ENCODE measurements at places on chromosomes 3 and 15.

DNA sequence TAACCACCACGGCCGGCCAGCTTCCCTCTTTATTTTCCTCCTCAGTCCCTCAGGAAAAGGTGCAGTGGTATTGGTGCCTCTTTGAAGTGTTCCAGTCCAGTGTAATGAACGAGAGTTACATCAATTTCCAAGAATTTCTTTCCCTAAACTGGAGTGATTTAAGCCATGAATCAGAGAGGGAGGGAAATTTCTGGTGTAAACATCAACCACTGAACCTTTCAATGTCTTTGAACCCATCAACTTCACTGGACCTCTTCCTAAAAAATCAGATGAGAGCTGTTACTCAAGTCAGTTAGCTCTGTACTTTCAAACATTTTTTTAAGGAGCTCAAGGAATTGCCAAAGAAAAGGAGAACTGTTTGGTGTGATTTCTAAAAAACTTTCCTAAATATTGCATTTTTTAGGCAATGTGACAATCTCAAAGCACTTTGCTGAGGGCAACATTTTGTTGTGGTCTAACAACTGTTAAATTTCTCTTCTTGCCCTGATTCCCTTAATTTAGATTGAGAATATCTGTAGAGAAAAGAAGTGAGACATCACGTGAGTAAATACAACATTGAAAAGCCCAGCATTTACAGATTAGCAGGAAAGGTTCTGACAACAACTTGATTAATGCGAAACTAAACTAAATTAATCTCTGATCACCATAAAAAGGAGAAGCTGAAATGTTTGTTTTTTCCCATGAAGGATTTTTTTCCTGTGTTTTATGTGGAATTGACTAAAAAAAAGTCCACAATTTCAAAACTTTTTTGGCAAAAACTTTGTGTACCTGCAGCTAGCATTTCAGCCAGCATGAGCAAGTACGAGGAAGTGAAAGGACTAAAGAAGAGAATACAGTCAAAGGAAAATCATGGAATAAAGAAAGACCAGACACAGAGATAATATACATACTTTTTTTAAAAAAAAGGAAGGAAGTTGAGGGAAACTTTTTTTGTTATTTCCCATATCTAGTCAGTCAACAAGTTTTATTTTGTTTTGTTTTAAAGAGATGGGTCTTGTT, 9.1 kb upstream of the DAZL start:
- DNase-seq = no peak

GRCh38 chr3:104892044-104892443, 474.7 kb upstream of the ALCAM start:
- peak; percentile 22 for DNase-seq

DNA sequence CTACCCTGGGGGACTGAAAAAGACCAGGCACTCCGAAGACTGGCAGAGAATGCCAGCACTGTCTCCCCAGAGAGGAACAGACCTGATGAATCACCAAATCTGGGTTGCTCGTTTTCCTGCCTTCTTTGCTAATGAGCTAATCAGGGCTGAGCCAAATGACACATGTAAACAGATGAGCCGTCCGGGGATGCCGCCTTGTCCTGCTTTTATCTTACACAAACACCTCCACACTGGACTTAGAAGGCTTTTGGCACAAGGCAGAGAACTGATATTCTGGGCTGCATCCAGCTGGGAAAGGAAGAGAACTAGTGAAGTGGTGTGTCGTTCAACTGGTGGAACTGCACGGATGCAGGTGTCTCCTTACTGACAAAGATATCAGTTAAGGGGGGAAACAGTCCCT, 88.1 kb downstream of the MECOM start:
- DNase-seq = peak; percentile 62

GRCh38 chr3:146387566-146387965, 81.8 kb downstream of the PLSCR2 start:
- DNase-seq = no peak

DNA sequence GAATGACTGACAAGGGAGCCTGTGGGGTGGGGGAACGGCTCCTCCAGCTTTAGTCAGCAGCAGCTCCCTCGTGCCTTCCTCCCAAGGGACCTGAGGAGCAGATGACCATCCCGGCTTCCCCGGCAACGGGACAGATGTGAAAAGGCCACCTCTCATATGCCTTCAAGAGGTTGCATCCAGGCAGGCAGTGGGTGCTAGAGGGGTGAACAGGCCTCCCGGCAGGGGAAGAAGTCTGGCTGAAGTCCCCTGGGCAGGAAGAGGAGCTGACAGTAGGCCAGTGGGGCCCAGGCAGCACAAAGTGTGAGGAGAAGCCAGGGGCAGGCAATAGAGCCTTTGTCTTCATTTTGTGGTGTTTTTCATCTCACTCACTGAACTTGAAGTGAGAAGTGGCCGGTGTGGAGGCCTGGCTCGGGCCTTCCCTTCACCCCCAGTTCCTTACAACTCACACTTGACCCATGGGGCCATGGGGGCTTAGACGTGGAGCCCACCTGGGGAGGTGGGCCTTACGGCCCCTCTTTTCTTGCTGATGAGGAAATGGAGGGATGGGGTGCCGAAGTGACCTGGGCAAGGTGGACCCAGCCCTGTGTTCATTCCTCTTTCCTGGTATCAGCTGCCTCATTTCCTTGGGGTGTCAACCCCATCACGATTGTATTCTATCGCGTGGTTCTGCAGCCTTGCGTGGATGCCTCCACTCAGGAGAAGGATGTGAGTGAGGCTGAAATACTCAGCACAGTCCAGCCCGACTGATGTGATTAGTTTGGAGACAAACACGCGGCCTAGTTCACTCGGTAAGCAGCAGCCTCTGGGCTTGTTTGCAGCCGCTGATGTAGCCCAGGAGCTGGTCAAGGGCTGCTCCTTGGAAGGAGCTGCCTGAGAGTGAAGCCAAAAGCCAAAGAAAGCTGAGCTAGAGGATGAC, 115.5 kb upstream of the ALDH1A3 start:
- no peak for DNase-seq

GRCh38 chr3:197168063-197168462, 130.3 kb downstream of the DLG1 start:
- no peak for DNase-seq

DNA sequence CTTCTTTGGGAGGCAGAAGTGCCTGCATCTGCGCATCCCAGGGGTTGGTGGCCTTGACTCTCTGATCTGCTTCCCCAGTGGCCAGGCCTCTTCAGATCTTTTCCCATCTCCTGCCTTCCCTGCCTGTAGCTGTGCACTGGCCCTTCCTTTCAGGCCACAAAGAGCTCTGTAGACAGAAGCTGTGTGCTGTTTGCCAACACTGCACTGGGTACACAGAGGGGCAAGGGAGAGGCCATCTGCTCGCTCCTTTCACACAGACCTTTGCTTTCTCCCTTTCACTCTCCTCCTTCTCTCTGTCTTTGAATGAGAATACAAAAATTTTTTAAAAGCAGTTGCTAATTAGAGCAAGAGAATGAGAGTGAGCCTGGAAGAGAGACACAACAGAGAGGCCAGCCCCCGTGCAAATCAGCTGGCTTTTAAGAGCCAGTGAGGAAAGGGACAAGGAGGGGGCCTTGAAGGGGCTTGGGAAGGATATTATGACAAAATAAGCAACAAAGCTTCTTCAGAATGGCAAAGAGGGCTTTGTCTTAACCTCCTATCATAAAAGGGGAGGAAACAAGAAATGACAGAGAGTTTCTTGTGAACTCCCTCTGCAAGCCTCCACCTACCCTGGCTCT, 170.9 kb downstream of the EPHB1 start:
- peak; percentile 56 for DNase-seq

DNA sequence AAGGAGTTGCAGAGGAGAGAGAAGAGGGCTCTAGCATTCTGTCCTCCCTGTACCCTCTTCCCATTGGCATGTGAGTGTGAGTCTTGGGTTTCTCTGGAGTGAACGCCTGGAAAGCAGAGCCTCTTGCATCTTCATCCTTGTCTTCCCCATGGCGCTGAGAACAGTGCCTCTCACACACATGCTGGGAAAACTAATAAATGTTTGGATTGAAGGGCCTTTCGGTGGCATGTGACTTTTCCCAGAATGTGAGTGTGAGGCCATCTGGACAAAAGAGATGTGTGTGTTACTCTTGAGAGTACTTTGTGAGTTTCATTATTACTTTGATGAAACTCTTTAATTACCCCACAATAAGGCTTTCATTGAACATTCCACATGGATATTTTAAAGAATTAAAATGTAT, 122.3 kb downstream of the MITF start:
- DNase-seq = no peak

GRCh38 chr15:29925227-29926082, 103.2 kb upstream of the TJP1 start:
- DNase-seq = no peak

- DNase-seq = no peak
These were observed 87.3 kb downstream of the TFG start for GRCh38 chr3:100796556-100796955.

- DNase-seq = no peak
These were observed 168.2 kb upstream of the RARB start for GRCh38 chr3:25259871-25260270.

GRCh38 chr3:171876680-171877147, 33.6 kb downstream of the TMEM212 start:
- no peak for DNase-seq

DNA sequence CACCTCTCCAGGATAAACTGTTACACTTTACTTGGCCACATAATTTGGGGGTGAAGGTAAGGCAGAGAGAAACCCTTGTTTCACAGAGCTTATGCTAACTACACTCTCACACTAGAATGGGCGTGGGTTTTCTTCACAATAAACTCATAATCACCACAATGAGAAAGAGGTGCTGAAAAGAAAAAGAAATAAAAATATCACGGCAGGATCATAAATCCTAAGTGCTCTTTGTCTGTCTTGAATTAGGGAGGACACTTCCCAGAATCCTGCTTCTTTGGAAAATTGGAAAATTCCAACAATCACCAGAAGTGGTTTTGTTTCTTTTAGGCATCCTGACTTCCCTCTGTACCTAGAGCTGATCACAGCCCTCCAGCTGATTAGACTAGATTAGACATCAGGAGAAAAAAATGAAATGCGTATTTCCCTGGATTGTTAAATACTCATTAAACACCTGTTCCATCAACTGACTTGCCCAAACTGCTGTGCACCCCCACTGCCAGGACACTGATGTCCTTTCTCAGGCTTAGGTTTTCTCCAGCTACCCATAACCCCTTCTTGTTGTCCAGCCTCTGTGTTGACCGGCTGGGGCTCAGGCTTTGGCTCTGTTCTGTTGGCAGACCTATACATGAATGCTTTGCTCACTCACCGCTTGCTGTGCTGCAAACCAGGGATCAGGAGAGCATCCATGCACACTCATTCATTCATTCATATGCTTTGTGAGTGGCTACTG, 41.6 kb upstream of the ACKR4 start:
- DNase-seq = no peak

- DNase-seq = peak; percentile 71
These were observed 511.3 kb downstream of the SHQ1 start for GRCh38 chr3:72336821-72337479.

DNA sequence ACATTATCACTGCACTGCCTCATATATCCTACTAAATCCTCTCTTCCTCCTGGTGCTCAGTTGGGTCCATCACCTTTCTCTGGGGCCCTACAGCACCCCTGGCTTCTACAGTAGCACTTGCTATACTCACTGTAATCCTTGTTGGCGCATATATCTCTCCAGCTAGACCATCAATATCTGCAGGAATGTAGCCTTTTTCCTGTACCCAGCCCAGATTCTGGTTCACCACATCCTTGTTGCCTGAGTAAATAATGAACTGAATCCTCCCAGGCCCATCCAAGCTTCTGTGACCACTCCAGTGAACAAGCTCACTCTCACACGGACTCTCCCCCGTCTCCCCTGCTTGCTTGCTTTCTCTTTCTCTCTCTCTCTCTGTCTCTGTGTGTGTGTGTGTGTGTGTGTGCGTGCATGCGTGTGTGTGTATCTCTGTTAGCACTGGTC, 62.5 kb upstream of the LIPC start:
- no peak for DNase-seq

GRCh38 chr3:184907681-184908649, 96.0 kb downstream of the VPS8 start:
- DNase-seq = no peak

DNA sequence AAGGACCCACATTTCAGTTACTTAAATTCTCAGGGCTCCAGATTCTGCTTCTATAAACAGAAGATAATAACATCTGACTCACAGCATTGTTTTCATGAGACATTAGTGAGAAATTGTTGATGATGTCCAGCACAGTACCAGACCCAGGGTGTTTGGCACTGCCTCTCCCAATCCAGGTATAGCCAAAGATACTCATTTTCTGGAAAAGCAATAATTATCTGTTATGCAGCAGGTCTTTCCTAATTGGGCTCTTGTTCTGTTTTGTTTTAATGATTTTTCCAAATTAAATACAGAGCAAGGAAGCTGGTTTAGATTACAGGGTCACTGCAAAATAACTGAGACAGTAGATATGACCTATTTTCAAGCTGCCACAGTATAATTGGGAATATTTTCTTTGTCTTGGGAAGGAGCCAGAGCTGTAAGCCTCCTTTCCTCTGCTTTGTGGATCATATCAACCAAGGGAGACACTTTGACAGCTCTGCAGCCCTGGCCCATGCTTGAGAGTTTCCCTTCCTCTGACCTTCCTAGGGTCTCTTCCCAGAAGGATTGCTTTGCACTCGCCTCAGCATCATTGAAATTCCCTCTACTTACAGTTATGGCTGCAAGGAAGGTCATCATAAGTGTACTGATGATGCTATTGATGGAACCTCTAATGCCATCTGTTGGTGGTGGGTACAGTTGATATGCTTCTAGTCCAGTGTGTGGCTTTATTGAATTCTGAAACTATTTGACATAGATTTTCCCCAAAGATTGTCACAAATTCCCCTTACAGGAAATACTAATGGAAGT, 522.4 kb upstream of the ADAMTS9 start:
- DNase-seq = no peak

GRCh38 chr3:8563597-8563996, 62.0 kb downstream of the LMCD1 start:
- DNase-seq = no peak

DNA sequence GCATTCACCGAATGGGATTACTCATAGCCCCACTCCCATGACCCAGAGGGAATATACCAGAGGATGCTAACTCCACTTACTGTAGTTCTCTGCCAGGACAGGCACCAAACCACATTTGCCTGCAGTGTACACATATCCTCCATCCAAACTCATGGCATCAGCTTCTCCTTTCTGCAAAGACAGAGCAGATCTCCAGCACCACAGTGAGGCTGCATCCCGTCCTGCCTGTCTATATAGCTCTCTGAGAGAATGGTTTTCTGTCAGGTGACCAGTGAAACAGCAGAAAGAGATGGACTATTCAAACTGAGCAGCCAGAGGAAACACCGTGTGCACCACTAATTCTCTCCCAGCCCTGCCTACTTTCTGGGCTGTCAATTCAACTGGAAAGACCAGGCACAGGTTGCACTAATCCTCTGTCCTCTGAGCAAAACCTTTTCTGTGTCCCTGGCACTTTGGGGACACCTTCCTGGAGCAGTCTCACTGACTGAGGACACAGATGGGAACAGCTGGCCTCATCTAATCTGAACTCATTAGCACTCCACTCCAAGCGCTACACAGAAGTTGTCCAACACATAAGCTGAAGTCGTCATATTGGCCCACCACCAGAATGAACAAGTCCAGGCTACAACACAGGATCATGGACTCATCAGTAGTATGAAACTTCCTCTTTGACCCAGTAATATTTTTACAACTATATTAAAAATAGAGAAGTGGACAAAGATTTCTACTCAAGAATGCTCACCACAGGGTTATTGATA, 17.3 kb downstream of the LTF start:
- DNase-seq = no peak

- no peak for DNase-seq
These were observed 64.9 kb upstream of the SELENOK start for GRCh38 chr3:53956586-53956985.
